Fibroblast of mammary gland (primary cell): ENCODE measurements at places on chromosomes 4 and X.
A peak's percentile ranks its signal among the peaks of the same experiment; 100 is the strongest.

GRCh38 chrX:15170927-15171326 lies 99.0 kb downstream of the ASB9 start:
- no peak for DNase-seq

- DNase-seq, result no peak
Measured at GRCh38 chr4:35548921-35549320, 695.4 kb downstream of the ARAP2 start.

- no peak for DNase-seq
Measured at GRCh38 chrX:40090050-40090804, 7.5 kb downstream of the BCOR start.

- DNase-seq, result peak; percentile 13
Measured at GRCh38 chr4:158884280-158884679, 115.5 kb downstream of the FNIP2 start.

- peak; percentile 23 for DNase-seq
Measured at GRCh38 chrX:79080141-79080540, 64.3 kb upstream of the GPR174 start.

DNA sequence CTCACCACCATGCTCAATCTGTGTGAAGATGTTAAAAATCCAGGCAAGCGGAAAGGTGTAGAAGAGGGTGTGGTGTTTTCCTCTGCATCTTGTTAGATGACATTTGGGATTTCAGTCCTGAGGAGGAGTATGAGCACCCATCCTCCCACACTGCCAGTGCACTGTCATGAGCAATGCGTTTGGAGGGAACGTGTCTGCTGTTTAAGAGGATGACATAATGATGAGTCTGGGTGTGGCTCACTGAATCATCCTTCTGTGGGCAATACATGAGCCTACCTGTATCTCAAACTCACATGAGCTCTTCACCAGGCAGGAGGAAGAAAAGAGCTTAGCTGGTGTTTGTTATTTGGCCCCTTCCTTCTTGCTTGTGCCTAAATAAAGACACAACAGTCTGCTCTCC lies 67.9 kb upstream of the ARX start:
- no peak for DNase-seq

GRCh38 chr4:139297001-139297410 lies 4.3 kb upstream of the NAA15 start:
- peak; percentile 59 for DNase-seq

DNA sequence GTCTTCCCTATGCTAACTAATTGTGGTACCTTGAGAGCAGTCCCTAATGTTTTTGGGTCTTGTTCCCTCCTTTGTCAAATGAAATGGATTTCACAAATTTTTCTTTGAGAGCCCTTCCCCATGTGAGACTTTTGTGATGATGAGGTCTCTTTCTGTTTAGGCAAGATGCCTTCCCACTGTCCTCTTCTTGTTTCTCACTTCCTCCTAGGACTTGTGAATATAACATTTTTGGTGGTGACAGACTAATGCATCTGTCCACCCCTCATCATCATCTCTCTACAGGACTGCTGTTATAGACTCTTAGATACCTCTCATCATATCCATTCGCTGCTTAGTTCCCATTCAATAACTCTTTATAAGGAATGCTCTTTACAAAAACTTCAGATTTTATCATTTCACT lies 8.7 kb upstream of the ANK2 start:
- no peak for DNase-seq

DNA sequence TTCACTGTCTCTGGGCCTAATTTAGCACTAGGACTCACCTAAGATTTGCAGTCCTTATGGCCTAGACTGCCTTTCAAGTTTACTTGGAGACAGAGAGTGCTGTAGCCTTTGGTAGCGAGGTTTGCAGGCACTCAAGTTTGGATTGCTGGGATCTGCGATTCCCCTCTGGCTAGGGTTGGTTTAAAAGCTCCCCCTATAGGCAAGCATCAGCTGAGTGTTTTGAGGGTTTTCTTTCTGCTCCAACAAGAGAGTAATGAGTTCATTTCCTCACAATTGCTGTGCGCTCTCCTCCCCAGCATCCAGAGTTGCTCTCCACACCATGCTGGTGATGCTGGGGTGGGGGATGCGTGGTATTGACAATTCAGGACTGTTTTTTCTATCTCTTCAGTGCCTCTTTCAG lies 206.9 kb downstream of the GLUD2 start:
- DNase-seq, result peak; percentile 15

- DNase-seq, result no peak
Measured at GRCh38 chr4:29113960-29114359, 1606.2 kb upstream of the PCDH7 start.
